ENCODE measurements at places on chromosomes 2 and 18.

- peaks cover 8% of the 10 kb centered on the region for H3K27me3 ChIP-seq
- H3K4me1 ChIP-seq, result no peaks in the 10 kb centered on the region
- DNase-seq, result no peak
- H3K4me3 ChIP-seq, result no peak overlapping the region
Measured at GRCh38 chr18:11470941-11471340, 138.5 kb upstream of the SLC35G4 start.

DNA sequence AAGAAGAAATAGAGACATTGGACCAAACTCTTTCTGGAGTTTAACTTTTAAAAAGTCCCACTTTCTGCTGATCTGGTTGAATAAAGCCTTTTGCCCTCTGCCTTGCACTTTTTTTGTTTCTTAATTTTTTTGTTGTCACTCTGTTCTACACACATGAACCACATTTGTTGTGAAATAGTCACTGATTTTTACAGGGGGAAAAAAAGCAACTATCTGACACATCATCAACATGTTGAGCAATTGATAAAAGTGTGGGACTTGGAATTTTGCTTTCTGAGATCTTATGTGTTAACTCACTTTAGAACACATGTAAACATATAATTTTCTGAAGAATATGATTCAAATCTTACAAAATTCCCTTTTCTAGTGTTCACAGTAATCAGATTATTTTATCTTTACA lies 414.8 kb upstream of the FIGN start:
- H3K27me3 ChIP-seq, result no peaks in the 10 kb centered on the region
- H3K27ac ChIP-seq, result no peak overlapping the region
- DNase-seq, result no peak
- H3K4me3 ChIP-seq, result no peak overlapping the region

DNA sequence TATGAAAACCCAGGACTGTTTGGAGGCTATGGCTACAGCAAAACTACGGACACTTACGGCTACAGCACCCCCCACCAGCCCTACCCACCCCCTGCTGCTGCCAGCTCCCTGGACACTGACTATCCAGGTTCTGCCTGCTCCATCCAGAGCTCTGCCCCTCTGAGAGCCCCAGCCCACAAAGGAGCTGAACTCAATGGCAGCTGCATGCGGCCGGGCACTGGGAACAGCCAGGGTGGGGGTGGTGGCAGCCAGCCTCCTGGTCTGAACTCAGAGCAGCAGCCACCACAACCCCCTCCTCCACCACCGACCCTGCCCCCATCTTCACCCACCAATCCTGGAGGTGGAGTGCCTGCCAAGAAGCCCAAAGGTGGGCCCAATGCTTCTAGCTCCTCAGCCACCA lies 12.1 kb downstream of the HOXD3 start:
- H3K4me1 ChIP-seq, result peaks cover 3% of the 10 kb centered on the region
- no peak for DNase-seq
- peaks cover 9% of the 10 kb centered on the region for H3K36me3 ChIP-seq

DNA sequence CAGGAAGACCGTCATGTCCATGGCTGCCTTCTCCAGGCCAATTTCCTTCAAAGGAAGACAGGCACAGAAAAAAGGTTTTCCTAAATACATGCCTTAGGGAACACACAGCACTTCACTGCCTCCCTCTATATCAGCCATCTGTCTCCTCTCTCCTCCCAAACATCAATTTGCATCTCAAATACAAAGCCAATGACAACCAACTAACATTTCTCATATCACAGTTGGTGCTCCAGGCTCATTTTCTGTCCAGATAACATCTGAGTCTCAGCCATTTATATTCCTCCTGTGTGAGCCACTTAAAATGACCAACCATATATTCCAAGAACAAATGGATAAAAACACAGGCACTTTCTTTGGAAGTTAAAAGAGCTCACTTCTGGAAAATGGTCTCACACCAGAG lies 62.5 kb upstream of the ACAA2 start:
- no peak overlapping the region for H3K4me3 ChIP-seq
- H3K27ac ChIP-seq, result no peak overlapping the region
- no peaks in the 10 kb centered on the region for H3K4me1 ChIP-seq
- no peaks in the 10 kb centered on the region for H3K36me3 ChIP-seq
- peaks cover 43% of the 10 kb centered on the region for H3K27me3 ChIP-seq
- no peak for DNase-seq

DNA sequence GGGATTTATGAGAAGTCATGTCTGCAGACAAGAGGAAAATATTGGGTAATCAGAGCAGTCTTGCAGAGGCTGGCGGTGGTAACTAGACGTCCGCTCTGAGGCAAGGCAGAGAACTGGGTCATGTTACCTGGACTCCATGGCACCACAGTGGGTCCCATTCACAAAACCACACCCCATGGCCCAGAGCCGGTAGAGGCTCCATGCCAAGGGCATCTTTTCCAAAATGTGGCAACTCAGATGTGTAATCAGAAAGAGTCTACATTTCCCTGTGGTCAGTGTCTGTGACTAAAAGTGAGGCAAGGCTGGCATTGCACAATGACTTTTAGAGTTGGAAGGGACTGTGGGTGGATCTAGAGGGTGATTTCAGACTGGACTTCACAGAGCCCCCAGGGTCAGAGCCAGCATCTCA lies 113.1 kb downstream of the MREG start:
- peaks cover 5% of the 10 kb centered on the region for H3K4me1 ChIP-seq
- DNase-seq, result no peak
- no peak overlapping the region for H3K27ac ChIP-seq

DNA sequence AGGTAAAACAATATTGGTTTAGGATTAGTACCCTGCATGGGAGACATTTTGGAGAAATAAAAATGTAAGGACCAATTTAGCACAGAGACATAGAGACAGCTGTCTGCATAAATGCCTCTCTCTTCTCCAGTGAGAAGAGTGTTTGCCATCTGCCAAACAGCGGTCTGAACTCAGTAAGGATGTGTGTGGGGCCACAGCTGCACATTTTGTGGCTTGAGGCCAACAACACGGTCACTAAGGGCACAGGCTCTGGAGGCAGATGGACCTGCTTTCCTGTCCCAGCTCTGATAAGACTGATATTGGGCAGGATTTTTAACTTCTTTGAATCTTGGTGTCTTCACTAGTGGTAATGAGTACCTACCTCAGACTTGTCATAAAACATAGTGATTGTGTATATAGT lies 10.2 kb downstream of the ZBTB14 start:
- H3K27ac ChIP-seq, result no peak overlapping the region
- DNase-seq, result no peak
- H3K27me3 ChIP-seq, result no peaks in the 10 kb centered on the region
- no peak overlapping the region for H3K4me3 ChIP-seq
- peaks cover 9% of the 10 kb centered on the region for H3K36me3 ChIP-seq

GRCh38 chr2:15492773-15493325 lies 68.3 kb downstream of the NBAS start:
- H3K27ac ChIP-seq, result no peak overlapping the region
- H3K27me3 ChIP-seq, result no peaks in the 10 kb centered on the region
- DNase-seq, result no peak
- no peak overlapping the region for H3K4me3 ChIP-seq

GRCh38 chr2:24970483-24971285 lies 1.1 kb downstream of the DNAJC27 start:
- H3K27me3 ChIP-seq, result no peaks in the 10 kb centered on the region
- H3K4me1 ChIP-seq, result peaks cover 18% of the 10 kb centered on the region
- peaks cover 33% of the 10 kb centered on the region for H3K36me3 ChIP-seq
